CD14-positive monocyte (primary cell): ENCODE measurements at places on chromosomes 12 and 14. TPM values are rescaled to one million over a fixed set of nuclear protein-coding genes. Genes with fewer than 3 reads are reported as not detected.

Gene NTN4
- polyA plus RNA-seq = not detected

DNA sequence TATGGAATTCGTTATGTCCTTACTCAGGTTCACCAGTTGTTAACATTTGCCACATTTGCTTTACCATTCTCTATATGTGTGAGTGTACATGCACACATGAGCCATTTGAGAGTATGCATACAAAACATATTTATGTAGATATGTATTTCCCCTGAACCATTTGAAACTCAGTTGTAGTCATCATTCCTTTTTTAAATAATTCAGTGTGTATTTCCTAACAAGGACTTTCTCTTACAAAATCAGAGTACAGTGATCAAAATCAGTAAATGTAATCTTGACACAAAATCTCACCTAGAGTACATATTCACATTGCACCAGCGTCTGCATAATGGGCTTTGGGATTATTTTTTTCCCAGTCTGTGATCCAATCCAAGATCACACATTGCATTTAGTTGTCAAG is 384.9 kb downstream of the DIO2 start:
- no peak for DNase-seq

DNA sequence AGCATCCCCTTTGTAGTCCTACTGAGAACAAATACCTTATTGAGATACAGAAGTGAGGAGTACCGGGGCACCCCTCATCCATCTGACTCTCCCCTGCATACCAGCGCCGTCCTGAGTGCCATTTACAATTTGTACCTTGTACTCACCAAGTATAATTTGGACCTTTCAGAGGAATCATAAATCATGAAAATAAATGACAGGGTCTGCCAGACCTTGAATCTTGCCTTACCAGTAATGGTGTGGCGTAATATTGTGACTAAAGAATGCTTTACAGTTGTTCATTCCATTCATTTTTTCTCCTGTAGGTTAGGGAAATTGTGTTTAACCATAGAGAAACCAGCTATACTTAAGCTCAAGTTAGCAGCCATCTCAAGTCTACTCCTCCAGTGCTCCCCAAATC is 243.7 kb upstream of the RGS6 start:
- no peak for DNase-seq

- no peak for DNase-seq
Observed at GRCh38 chr12:45049912-45050750, 768 bp downstream of the DBX2 start.

GRCh38 chr14:36362648-36363047 is 42.2 kb upstream of the MBIP start:
- DNase-seq = no peak

DNA sequence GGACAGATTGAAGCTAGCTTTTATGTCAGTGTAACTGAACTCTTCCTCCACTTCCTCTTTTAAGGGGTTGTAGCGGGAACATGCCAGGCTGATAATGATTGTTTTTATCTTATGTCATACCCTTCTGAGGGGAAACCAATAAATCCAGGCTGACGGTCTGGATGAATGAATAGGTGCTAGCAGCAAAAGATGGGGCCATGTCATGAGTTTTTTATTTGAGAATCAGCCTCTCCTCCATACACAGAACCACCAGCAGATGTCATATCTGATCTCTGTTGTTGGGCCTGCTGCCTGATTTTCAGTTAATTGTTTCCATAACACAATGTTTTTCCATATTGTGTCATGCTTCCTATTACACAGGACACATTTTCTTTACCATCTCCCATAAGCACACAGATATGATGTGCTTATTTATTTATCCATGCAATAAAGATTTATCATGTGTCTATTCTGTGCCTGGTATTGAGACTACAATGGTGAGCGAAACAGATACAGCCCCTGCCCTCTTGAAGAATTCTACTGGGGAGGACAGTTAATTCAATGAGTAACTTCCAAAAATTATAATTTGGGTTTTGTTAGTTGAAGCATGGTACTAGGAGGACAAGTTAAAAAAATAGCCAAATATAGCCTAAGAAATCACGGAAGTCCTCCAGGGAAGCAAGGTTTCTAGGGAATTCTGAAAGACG is 33.6 kb upstream of the CRY1 start:
- no peak for DNase-seq
